ENCODE measurements at places on chromosomes 1 and 21.

GRCh38 chr21:31193761-31194160 lies 150.3 kb downstream of the TIAM1 start:
- DNase-seq = no peak

DNA sequence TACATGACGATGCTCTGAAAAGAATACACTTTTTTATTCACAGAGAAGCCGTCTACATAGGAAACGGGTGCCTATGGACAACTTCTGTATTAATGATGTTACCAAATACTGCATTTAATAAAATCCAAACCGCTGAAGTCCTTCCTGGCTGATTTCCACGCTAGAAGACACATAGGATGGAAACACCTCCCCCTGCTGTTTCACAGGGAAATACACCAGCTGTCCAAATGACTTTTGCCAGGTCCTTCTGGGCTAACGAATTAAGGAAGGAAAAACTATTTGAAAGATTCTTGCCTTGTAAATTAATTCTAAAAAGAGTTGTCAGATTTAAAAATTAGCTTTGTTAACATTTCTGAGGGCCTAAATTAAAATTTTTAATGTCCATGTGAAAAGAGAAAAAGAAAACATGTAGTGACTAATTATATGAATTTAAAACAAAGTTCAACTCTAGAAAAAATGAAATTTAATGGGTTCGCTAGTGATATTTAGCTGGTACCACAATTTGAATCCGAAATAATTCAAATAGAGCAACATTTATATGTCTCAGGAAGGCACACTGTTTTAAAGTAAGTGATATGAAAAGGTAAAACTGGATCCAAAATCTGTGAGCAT lies 146.0 kb downstream of the RERE start:
- peak; percentile 28 for DNase-seq

DNA sequence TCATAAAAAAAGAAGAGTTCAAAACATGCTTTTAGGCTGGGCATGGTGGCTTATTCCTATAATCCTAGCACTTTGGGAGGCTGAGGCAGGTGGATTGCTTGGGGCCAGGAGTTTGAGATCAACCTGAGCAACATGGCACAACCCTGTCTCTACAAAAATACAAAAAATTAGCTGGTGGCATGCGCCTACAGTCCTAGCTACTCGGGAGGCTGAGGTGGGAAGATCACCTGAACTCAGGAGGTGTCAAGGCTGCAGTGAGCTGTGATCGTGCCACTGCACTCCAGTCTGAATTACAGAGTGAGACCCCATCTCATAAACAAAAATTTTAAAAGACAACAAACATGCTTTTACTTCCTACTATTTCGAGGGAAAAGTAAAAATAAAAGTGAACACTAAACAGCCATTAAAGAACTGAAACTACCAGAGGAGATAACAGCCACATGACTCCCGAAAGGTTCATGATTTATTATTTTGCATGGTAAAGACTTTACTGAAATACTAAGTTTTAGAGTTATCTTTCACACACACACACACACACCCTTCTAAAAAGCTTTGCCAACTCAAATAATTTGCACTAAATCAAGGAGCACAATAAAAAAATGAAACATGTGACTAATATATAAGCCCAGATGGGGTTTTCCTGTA lies 48.1 kb downstream of the USP1 start:
- DNase-seq = no peak

DNA sequence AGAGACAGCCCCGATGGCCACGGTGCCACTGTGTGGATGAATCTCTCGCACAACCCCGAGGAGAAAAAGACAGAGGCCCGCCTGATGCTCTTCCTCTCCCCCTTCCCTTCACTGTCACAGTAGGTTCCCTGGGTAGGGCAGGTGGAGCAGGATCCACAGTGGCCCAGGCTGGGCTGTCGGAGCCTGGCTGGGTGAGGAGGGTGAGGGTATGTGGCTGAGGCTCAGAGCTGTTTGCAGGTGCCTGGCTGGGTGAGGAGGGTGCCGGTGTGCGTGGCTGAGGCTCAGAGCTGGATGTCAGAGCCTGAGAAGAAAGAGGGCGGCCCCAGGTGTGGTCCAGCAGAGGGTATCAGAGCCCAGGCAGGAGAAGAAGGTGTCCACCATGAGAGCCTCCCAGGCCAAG lies 2.7 kb downstream of the CFAP74 start:
- no peak for DNase-seq
